Stimulated activated CD8-positive, alpha-beta memory T cell treated with anti-CD3 and anti-CD28 coated beads, Interleukin-15, amount 100 ng/mL, for 1 hour (primary cell): ENCODE measurements at places on chromosomes 16 and 17.

GRCh38 chr17:18323007-18323406 is 7.9 kb downstream of the SMCR8 start:
- DNase-seq = no peak

- no peak for DNase-seq
Measured at GRCh38 chr17:6413065-6413464, 21.9 kb downstream of the AIPL1 start.

DNA sequence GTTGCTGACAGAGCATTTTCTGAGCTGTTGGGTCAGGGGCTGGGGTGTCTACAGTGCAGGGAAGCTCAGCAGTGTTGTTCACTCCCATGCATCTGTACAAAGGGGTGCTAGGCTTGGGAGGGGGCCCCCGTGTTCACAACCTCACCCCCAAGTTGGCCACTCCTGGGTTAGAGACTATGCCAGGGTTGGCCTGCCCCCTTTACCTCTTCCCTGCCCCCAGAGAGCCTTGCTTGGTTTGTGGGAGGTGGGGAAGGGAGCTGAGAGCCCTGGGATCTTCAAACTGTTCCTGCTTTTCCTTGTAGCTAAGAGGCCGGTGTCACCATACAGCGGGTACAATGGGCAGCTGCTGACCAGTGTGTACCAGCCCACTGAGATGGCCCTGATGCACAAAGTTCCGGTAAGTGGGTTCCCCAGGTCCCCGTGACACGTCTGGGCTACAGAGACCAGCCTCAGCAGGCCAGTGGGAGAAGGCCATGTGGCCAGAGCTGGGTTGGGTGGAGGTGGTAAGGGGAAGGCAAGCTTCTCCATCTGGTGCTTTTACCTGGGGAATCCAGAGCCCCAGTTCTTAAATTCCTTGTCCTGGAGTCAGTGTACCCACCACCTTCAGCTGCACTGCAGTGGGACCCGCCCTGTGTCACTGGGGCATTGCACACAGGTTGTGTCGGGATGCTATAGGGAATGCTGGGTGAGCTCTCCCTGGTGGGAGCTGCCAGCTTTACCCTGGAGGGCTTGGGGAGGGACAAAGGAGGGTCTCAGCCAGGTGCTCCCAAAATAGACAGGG is 11.8 kb downstream of the GPRC5C start:
- DNase-seq = no peak

- DNase-seq = no peak
Measured at GRCh38 chr17:2689411-2690164, 22.0 kb downstream of the CLUH start.

DNA sequence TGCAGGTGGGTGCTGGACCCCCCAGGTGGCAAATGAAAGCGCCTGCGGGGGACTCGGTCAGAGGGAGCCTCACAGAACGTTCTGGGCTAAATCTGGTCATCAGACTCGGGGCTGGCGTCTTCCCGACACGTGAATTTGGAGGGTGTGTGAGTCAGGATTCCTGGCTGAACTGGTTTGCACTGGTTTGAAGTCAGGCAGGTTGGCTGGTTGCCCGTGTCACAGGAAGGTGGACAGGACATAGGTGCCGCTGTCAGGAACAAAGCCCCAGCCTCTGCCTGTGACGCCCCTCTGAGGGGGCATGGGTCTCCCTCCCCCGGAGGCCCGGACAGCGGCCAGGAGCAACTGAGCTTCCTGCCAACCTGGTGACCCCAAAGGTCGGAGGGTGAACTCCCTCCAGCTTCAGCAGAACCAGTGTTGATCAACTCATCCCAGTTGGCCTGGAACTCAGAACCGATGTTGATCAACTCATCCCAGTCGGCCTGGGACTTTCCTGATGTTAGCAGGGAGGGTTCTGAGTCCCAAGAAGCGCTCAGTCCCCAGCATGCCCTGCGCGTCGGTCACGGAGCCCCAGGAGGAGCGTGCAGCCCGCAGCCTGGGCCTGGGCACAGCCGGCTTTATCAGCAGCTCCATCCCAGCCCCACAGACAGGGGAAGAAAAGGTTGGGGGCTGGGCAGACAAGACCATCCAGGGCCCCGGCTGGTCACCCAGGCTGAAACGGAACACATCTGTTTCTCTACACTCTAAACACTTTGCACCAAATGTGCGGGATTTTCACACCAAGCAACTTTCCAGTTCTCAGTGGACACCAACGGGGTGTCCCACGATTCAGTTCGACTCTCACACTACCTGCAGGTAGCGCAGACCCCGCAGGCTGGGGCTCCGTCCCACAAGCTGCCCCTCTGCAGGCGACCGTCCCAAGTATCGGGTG is 14.4 kb upstream of the METRNL start:
- DNase-seq = no peak

GRCh38 chr17:3989041-3989886 is 25.0 kb upstream of the ATP2A3 start:
- DNase-seq = no peak

GRCh38 chr17:69709441-69709840 is 294.9 kb downstream of the MAP2K6 start:
- no peak for DNase-seq

DNA sequence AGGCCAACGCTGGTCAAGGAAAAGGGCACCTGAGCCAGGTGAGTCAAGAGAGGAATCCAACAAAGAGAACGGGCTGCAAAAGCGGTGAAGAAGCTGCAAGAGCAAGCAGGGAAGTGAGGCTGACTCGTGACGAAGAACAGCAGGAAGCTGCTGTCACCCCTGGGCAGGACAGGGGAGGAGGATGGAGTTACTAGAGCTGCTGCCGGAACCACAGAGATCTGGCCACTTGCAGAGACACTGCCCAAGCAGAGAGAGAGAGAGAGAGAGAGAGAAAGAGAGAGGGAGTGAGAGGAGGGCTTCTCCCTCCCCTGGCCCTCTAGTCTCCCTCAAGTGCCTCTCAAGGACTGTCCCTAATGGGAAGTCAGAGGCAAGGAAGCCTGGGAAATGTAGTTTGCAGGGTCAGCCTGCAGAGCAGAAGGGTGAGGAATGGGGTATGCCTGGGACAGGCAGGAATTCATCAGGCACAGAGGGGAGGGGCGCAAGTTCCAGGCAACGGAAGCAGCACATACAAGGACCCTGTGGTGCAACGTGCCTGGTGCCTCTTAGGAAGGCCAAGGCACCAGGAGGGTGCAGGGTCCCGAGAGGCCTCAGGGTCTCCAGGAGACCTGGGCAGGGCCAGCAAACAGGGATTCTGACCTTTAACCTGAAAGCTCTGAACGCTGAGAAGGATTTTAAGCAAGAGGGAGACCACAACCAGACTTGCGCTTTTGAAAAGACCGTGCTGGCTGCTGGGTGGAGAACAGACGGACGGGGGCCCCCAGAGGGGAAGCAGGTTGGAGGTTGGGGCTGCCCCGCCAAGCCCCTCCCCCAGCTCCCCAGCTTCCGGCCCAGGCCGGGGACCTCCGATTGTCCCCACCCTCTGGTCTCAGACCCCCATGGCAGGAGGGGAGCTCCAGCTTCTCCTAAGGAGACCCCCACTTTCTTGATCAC is 45.8 kb upstream of the CIBAR2 start:
- no peak for DNase-seq

DNA sequence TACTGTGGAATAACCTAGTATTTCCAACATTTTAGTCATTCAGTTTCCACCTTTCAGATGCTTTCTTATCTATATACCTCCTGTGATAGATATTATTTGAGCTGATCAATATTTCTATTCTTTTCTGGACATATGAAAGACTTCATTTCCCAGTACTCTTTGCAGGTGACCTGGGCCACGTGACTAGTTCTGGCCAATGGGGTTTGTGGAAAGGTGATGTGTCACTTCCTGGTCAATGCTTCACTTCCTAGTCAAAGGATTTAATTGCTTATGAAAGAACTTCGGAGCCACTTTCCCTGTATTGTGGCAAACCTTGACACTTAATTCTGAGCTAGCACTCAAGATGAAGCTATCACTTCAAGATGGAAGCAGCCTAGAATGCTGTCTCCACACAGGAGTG is 248.9 kb upstream of the FOXF1 start:
- DNase-seq = no peak

DNA sequence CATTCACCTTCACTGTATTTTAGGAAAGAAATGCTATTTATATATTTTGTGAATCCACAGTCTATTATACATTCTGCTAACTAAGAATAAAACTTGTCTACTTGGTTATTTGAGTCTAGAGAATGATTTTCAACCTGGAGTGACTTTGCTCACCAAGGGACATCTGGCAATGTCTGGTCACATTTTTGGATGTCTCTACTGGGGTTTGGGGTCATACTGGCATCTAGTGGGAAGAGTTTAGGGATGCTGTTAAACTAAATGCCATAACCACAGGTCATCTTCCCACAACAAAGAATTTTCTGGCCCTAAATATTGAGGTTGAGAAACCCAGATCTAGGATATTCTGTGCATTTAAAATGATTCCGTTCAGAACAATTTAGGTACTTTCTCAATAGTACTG is 26.0 kb downstream of the KCNJ16 start:
- no peak for DNase-seq

- DNase-seq = no peak
Measured at GRCh38 chr17:53896047-53896446, 73.3 kb downstream of the KIF2B start.

DNA sequence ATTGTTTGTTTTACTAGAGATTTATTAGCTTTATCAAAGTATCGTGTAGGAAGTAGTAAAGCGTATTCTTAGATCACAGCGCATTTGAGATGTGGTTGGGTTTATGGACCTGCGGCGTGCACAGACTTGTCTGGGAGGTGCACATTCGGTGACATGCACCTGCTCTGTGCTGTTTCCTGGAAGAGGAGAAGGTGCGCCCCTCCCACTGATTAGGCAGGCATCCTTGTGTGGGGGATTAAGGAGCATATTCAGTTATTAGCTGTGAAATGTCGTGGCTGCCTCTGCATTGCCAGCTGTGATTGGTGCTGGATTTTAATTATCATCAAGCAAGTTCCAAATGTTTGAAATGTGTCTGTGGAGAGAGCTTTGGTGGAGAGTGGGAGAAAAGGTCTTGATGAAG is 903.8 kb upstream of the RBFOX1 start:
- DNase-seq = no peak

DNA sequence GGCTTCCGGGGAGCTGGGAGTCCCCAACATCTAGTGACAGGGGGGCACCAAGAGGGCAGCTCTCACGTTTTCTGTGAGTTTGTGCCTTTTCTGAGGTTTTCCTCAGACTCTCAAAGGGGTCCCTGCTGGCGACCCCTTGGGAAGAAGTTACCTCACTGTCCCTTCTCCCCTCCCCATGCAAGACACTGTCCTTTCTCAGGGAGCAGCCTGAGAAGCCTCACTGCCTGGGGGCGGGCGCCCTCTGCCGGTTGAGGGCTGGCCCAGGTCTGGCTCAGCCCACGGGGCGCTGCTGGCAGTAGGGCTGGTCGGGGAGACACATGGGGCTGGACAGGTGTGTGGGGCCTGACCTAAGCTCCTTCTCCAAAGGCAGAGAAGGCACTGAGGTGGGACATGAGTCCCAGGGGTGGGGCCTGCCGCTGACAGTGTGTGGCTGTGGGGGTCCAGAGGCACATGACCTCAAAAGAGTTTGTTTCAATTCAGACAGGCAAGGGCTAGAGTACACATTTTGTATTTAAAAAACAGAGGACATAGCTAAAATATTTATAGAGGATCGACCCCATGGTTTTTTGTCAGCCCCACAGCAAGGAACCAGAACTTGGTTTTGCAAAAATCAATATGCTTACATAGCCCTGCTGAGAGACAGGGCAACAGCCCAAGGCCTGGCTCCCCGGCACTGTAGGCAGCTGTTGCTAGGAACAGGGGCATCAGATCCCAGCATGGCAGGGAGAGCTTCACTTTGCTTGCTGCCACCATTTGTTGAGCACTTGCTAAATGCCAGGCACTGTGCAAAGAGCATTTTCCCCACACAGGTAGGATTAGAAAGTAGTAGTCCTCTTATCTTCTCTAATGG is 18.5 kb upstream of the ALDH3A1 start:
- peak; percentile 64 for DNase-seq

- peak; percentile 76 for DNase-seq
Measured at GRCh38 chr17:7356072-7356549, 1.2 kb downstream of the TMEM95 start.

GRCh38 chr17:75877752-75878173 is 618 bp downstream of the TRIM47 start:
- peak; percentile 46 for DNase-seq

DNA sequence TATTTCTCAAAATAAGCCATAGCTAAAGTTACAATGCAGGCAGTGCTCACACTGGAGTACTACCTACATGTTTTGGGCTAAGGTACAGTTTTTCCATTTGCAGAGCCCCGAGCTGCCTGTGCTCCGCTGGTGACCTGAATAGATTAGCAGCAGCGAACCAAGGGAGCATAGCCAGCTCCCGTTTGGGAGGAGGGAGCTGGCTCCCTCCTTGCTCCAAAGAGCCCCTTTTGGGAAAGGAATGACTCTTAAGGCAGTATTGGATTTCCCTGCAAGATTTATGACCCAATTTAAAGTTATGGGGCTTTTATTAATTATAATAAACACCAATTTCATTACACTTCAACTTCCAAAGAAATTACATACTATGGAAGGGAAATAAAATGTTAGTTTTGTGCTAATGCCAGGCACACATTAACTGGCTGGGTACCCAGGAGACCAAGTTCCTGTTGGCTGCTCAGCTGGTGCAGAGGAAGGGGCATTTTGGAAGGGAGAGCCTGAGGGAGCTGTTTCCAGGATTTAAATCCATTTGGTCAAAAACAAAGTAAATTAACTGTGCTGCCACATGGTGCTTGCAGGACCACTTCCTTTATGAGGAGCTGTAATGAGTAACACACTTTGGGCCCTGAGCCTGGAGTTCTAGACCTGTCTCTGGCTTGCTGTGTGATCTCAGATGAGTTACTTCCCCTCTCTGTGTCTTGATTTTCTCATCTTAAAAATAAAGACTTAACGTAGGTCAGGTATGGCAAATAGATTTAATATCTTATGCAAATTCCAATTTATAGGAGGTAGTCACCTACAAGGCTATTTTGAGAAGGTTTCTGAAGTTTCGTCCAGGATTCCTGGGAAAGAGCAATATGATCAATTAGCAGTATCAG is 362.1 kb upstream of the CCL2 start:
- DNase-seq = no peak

GRCh38 chr16:84947022-84947421 is 64.3 kb downstream of the ZDHHC7 start:
- no peak for DNase-seq

- DNase-seq = no peak
Measured at GRCh38 chr17:60493847-60494321, 32.2 kb downstream of the APPBP2 start.

DNA sequence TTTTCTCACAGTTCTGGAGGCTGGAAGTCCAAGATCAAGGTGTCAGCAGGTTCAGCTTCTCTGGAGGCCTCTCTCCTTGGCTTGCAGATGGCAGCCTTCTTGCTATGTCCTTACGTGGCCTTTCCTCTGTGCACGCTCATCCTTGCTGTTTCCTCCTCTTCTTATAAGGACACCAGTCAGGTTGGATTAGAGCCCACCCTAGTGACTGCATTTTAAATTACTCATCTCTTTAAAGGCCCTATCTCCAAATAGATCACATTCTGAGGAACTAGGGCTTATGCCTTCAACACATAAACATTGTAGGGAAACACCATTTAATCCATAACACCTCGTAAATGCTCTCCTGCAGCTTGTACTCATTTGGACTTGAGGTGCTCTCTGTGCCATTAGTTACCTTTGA is 36.3 kb downstream of the DHRS7C start:
- DNase-seq = no peak
